ENCODE measurements at places on chromosomes 5 and 9.

DNA sequence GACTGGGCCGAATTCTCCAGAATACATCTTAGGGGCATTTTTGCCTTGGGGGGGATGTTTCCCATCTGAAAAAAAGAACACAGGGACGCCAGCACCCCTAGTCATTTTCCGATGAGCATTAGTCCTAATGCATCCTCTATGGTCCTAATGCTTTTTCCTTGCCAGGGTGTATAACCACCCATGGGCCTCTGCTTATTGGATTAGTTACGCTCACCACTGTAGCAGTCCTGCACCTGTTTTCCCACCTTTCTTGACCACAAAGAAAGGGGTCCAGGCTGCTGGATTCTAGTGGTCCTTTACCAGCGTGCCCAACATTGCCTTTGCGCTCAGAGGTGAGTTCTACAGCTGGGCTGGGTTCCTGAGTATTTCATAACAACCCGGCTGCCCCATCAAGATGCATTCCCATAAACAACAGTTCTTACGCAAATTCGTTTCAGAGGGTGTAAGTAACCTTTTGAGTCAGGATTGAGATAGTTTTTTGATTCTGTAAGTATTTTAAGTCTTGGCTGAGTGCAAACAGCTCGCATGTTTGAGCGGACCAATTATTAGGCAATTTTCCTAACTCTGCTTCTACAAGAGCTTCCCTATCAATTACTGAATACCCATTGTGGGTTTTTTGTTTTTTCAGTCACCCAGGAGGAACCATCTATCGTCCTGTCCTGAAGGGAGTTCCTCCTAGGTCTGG is 135.1 kb downstream of the DROSHA start:
- no peak for DNase-seq

DNA sequence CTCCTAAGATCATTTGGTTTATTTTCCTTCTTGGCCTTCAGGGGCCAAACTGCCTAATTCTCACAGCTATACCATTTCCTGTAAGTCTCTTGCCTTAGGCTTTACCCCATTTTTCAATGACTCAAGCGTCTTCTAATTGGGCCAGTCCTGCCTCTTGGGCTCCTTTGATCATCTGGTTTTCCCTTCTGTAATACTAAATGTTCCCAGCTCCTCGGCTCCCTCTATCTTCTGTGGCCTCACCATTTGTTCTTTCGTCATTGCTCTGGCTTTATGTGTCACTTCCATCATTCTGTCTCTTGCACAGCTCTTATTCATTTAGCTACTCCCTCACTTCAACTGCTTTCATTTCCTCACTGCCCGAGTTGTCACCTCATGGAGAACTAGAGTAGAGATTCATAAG is 14.5 kb upstream of the SPINK7 start:
- DNase-seq: no peak

DNA sequence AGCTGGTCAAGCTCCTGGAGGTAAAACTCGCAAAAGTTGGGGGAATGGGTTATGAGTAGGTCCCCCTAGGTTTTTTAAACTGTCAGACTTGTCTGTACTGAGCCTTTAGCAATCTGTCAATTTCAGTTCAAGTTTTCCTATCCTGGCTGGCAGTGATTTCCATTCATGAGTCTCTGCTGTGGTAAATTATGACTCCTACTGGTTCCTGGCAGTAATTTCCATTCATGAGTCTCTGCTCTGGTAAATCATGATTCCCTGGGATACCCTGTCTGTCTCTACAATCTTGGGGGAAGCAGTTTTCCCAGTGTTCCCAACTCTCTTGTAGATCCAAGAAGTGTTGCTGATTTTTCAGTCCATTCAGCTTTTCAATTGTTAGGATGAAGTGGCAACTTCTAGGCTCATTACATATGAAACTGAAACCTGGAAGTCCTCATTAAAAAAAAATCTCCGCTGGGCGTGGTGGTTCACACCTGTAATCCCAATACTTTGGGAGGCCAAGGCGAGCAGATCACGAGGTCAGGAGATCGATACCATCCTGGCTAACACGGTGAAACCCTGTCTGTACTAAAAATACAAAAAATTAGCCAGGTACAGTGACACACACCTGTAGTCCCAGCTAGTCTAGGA is 91.3 kb upstream of the GPBP1 start:
- no peak for DNase-seq

DNA sequence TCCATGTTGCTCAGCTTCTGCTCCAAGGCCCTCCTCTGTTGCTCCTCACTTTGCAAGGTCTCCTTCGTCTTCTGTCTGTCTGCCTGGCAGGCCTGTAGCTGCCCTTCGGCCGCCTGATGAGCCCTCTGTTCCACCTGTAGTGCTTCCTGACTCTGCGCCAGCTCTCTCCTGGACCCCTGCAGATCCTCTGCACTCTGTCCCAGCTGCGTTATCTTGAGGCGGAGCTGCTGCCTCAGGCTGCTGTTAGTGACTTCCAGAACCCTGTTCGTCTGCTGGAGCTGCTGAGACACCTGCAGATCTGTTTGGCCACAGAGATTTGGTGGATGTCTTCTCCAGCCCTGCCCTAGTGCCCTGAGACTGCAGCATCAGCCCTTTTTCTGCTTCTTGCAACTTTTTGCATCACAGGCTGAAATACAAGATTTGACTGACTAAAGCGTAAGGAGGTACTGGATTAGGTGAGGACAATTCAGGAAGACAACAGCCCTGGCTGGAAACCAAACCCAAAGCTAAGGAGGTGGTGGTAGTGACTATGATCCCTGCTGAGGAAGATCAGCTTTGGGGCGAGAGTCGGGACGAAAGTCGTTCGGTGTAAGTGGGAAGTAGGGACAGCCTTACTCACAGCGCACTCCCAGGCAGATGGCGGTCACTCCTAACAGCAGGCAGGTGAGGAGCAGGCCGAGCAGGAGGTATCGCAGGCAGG is 2.1 kb downstream of the CD72 start:
- no peak for DNase-seq
